ENCODE measurements at places on chromosomes 3 and 15.

- DNase-seq: no peak
Measured at GRCh38 chr15:57424628-57425405, 48.5 kb downstream of the CGNL1 start.

DNA sequence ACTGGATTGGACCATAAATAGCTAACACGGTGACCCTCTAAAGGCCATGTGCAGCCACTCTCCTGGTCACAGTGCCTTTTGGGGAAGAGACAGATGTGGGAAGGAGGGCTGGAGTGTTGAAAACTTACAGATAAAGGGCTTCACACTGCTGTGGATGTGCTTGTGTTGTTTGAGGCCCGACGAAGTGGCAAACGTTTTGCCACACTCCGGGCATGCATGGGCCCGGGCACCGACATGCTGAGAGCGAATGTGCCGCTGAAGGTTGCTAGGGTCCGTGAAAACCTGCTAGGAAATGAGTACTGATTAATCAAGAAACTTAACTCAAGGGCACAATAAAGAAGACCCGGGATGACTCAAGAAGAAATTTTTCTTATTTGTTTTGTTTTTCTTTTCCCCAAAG lies 542.6 kb downstream of the MECOM start:
- DNase-seq: no peak

DNA sequence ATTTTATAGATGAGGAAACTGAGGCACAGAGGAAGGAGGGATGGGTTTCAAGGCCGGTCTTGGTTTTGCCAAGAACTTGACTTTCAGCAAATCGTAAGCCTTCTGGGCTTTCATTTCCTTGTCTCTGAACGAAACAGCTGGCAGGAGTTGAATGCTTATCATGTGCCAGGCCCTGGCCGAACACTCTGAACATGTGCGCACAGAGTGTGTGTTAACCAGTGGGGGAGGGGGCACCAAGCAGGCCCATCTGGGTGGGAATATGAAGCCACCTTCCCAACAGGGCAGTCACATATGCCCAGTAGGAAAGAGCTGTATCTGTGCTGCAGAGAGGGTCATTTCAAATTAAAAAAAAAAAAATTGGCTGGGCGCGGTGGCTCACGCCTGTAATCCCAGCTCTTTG lies 29.3 kb downstream of the ZNF710 start:
- no peak for DNase-seq

DNA sequence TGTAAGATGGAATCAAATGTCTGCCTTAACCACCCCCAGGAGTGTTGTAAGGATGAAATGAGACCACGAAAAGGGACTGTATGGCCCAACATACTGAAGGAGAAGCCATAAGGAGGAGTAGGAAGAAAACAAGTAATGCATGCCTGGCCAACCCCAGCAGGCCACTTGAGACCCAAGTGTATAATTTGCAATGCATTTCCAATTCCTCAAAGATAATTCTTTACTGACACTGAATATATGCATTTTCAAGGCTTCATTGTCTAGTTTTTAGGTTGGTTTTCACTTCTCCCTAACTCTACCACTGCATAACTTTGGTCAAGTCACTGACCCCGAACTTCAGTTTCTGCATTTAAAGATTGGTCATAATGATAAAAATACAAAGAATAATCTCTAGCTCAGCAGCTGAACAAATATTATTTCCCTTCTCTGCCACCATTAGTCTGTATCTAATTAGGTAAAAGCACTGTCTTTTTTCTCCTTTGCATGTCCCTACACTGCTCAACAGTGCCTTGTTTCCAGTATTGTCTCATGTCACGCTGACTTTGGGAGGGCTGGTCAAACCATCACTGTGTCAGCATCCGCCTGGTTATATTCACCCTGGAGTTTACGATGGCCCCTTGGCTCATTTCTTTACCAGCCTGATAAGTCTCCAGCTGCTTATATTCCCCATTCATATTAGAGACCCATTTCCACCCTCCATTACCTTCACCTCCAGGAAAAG lies 378.6 kb downstream of the NTRK3 start:
- DNase-seq: no peak

GRCh38 chr3:94185753-94186152 lies 122.9 kb downstream of the NSUN3 start:
- DNase-seq: no peak

DNA sequence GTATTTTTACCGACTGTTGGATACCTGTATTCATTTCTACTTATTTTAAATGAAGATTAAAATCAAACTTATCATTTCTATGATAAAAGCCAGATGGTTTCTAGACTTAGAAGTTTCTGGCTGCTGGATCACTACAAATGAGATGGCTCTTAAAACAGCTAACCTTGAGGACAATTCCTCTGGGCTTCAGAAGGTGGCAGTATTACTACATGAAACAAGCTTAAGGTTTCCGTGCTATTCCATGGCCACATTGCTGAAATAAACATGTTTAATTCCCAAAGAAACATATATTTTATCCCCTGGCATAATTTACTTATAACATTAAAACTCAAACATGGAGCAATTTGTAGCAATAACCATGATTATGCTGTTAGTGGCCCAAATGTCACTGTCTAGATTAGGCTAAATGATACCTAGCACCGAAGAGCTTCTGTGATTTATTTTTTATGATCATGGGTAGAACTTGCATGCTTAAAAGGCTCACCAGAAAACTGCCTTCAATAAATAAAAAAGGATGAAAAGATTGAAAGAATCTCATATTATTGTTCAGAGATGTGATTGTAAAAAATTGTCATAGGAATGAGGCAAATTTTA lies 204.0 kb upstream of the NANOGP8 start:
- DNase-seq: no peak

DNA sequence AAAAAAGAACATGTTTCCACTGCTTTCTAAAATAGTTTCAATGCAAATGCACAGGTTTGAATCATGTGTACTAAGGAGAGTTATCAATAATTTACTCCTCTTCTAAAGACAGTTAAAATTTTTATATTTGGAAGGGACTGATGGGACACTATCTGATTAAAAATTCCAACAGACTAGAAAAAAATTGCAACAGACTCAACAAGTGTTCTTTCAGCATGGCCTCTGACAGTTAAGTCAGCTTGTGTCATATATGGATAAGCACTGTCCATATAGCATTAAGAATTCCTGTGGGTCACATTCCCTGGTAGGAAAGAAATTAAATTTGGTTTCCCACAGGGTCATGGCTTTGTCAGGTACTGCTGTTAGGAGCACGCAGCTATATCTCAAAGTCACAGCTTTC lies 96.8 kb downstream of the OSBPL10 start:
- no peak for DNase-seq

GRCh38 chr15:96037584-96037983 lies 292.9 kb upstream of the NR2F2 start:
- no peak for DNase-seq

DNA sequence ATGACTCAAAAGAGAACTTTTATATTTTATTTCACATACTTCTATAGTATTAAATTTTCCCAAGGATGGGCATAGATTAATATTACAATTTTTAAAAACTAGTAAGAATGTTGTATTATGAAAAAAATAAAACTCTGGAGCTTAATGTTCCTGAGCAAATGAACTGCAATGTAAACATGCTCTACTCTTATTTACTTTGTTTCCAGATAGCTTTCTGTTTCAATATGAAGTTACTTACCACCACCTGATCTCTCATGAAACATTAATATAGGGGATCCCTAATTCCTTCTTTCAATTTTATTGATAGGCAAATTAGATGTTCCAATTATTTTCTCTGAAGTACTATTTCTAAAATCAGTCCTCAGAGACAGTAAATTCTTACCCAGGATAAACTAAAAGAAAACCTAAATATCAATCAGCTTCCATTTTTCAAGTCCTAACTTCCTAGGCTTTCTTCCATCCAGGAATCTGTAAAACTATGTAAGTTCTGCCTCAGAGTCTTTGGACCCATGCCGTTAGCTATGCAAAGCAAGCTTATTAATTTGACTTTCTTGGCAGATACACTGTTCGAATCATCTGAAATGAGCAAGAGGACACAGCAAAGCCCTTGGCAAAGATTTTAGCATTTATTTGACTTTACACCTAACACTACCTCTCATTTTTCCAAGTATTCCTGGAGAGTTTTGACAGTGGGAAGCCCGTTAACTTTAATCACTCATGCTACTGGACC lies 93.2 kb downstream of the PLCH1 start:
- no peak for DNase-seq

- DNase-seq: no peak
Measured at GRCh38 chr15:64552281-64552948, 92.0 kb downstream of the ZNF609 start.

DNA sequence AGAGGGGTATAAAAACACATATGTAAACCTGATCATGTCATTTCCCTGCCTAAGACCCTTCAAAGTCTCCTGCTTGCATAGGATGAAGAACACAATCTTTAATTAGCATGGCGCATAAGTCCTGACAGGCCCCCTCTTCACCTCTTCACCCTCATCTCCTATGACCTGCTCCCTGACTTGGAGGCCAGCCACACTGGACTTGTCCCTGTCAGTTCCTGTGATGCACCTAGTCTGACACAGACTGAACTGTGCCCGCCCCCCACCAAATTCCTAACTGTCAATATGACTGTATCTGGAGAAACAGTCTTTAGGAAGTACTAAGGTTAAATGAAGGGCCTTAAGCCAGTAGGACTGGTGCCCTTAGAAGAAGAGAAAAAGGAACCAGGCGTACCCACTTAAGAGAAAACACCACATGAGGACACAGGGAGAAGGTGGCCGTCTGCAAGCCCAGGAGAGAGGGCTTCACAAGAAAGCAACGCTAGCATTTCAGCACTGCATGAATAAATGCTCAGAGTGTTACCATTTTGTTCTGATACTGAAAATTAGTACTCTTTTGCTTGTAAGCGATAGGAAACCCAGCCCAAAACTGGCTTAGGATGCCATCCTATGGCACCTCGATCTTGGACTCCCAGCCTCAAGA lies 34.0 kb downstream of the MRPL46 start:
- no peak for DNase-seq

GRCh38 chr3:167895684-167896083 lies 160.2 kb downstream of the SERPINI1 start:
- DNase-seq: no peak

DNA sequence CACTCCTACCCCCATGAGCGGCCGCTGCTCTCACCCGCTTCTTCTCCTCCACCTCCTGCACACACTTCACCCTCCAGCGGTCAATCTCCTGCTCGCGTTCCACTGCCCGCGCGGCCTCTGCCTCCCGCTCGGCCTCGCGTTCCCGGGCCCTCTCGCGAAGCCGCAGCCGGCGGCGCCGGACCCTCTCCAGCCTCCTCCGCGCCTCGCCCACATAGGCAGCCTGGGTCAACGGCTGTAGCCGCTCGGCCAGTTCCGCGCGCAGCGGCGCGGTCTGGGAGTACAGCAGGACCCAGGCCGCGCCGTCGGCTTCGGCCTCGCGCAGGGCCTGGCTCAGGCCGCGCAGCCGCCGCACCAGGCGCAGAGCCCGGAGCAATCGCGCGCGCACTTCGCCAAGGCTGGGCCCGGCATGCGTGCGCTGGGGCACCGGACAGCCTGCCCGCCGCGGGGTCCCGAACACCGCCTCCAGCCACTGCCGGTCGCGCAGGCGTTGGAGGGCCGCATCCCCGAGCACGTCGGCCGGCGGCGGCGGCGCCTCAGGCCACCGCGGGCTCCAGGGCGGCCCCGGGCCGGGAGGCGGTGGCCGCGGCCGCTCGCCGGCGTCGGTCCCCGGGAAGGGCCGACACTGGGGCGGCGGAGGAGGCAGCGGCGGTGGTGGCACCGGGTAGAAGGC lies 595 bp downstream of the PDCD7 start:
- DNase-seq: peak; percentile 72

DNA sequence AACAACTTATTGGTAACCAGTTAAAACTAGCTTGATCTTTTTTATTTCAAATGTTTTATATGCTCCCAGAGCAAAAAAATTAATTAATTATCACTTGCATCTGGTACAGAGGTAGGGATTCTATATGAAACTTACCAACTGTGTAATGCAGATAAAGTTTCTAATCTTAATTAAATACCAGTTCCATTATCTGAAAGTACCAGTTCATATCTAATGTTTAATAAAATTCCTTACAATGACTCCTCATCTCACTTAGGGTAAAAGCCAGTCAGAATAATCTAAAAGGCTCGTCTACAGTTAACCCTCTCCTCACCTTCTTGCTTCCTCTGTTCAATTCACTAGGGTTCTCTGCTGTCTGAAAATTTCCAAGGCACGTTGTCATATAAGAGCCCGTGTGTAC lies 384.8 kb downstream of the RBMS3 start:
- no peak for DNase-seq

- no peak for DNase-seq
Measured at GRCh38 chr3:110470310-110470709, 601.3 kb upstream of the NECTIN3 start.

- DNase-seq: no peak
Measured at GRCh38 chr3:23162934-23163333, 40.2 kb upstream of the UBE2E2 start.

DNA sequence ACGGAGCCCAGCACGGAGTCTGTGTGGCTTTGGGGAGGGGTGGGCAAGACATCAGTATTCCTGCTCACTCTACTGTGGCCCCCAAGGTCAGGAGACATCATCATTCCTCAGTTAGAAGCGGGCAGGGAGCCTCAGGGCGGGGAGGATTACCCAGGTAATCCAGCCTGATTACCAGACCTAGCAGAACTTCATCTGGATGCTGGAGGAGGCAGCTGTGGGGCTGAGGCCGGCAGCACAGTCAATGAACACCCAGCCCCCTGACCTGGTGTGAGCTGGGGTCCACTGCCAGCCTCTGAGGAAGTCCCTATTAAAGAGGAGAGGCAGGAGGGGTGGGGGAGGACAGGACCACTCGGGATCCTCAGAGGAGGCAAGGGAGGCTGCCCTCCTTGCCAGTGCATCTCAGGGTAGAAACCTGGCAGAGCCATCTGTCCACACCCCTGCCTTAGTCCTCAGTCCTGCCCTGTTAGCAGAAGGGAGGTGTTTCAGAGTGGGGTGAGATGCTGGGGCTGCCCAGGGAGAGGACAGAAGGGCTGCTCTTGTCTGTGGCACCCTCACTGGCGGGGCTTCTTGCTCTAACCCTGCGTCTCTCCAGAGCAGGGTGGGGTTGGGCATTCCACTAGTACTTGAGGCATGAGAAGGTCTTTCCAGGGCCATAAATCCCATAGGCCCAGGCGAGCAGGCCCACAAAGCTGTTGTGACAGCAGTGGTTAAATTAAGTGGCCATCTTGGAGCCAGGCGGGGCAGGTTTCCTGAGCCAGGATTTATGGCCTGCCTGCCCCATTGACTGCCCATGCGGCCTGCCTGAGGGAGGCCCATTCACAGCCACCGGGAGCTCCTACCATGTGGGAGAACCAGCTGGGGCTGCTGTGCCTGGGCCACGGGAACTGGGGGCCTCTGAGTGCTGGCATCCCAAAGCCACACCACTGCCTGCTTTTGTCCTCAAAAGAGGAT lies 82.1 kb downstream of the LINGO1 start:
- no peak for DNase-seq

GRCh38 chr3:157865352-157866000 lies 240.7 kb downstream of the SHOX2 start:
- peak; percentile 61 for DNase-seq

DNA sequence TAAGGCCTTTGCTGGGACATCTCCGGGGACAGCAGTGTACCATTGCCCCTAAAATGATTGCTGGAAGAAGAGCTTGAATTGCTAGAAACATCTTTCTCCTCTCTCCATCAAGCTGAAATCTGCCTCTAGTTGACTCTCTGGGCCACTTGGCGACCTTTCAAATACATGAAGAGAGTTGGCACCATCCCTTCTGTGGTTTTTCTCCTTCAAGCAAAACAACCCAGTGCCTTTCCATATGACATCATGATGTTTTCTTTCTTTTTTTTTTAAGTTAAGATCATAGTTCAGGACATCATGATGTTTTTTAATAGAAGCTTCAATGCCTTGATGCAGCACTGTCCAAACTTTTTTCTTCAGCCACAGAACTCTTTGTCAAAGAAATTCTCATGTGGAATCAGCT lies 144.0 kb upstream of the PTPRG start:
- DNase-seq: no peak
